Stimulated activated CD8-positive, alpha-beta memory T cell treated with anti-CD3 and anti-CD28 coated beads, Interleukin-7, amount 100 ng/mL, for 1 hour (primary cell): ENCODE measurements at places on chromosomes 1 and 21.

DNA sequence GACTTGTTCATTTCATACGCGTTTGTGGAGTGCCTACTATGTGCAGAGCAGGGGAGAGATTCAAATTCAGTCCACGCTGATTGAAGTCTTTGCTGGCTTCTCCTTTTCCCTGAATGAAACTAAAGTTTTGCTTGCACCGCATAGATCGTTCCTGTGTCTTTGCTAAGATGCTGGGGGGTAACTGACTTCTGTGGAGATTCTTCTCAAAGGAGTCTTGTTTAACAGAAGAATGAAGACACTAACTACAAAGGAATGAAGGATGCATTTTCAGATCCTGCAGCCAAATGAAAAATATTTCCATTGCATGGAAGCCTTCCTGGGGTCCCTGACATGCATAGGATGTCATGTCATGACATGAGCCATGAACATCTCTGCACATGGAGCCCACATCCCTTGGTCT is 26.9 kb upstream of the H6PD start:
- DNase-seq, result no peak

DNA sequence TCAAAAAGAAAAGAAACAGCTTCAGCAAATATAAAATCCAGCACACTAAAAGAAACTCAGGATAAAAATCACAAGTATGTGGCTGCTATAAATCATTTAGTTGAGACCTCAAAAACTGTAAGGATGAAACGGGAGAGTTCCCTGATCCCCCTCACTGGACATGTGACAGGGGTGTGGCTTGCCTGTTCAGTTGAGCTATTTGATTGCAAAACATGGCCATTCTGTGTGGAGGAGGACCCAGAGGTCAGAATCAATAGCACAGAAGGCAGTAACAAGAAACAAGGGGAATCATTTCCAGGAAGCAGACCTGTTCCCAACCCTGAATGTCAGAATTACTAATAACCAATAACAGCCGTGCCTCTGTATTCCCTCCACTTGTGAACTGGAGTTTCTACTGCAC is 27.9 kb downstream of the RBM11 start:
- DNase-seq, result no peak

DNA sequence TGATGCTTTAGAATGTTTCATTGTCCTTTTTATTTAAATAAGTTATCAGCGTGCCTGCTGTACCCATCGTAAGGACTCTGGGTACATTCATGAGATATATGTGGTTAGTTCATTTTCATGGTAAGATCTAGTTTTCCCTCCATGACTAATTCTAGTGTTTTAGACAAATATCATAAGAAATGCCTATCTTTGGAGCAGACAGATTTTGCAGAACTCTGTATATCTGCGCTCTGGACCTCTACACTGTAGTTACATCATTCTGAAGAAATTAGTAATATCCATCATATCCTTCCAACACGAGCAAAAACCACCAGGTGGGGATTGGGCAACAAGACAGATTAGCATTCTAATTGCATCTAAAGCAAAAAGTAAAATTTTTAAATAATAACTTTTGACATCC is 499.2 kb downstream of the SETD4 start:
- no peak for DNase-seq

DNA sequence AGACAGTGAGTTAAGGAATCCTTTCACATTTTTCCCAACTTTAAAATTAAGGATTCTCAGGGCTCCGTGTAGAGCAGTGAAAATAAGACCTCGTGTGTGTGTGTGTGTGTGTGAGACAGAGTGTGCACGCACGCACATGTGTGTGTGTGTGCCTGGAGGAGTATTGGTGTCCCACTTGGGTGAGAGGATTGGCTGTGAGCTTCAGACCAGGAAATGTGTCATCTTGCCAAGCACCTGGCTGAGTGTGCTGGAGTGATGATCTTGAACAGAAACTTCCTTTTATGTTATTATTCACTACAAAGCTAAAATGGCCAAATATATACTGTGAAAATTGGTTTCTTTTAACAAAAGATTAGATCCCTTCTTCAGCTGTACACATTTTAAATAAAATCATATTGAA is 35.2 kb upstream of the NTPCR start:
- no peak for DNase-seq

DNA sequence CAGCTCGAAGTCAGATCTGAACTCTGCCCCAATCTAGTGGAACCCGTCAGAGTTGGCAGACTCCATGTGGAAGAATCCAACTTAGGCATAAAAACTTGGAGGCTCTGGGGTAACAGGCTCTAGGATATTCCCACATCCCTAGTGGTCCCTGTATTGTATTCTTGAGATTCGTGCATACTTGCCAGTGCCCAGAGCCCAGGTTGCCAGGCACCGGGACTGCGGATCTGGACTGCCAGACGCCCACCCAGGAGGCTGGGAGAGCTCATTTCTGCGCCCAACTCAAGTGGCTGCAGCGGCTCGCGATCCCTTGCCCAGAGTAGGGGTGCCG is 1.1 kb downstream of the GRIK1 start:
- DNase-seq, result no peak

GRCh38 chr1:33178836-33179439 is 2.9 kb downstream of the TRIM62 start:
- DNase-seq, result no peak

GRCh38 chr1:26307363-26307781 is 936 bp upstream of the UBXN11 start:
- no peak for DNase-seq

DNA sequence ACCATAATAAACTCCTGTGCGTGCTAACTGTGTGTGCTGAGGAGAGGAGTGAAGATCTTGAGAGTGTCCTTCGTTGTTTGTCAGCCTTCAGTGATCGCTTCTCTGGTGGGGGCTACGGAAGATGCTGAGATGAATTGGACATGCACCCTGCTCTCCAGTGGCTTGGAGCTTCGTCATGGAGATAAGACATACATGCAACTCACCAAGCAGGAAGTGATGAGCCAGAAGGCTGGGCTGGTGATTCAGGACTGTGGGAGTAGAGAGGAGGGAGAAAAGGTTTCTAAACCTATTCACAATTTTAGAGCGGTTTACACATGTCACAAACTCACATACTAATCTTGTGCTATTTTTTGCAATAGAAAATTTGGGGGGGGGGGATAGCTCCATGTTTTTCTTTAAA is 128.9 kb upstream of the ADAR start:
- DNase-seq, result no peak

GRCh38 chr1:31878058-31878457 is 60.1 kb downstream of the PTP4A2 start:
- no peak for DNase-seq

DNA sequence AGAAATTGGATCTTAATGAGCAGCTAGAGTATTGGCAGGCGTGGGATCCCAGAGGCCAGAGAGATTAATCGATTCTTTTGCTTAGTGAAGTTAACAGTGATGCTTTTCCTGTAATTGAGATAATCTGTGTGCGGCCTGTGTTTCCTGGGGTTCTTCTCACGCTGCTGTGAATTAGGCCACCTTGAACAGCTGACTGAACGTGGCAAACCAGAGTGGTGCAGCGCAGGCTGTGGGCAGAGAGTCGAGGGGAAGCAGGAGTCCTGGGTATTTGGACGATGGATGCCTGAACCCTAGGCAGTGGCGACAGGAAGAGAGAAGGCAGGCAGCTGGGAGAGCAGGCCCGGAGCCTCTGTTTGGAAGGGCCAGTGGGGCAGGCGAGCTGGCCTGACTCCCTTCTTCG is 51.7 kb downstream of the RYR2 start:
- no peak for DNase-seq

- DNase-seq, result no peak
These were observed 84.3 kb downstream of the EXTL2 start for GRCh38 chr1:100810360-100810759.

DNA sequence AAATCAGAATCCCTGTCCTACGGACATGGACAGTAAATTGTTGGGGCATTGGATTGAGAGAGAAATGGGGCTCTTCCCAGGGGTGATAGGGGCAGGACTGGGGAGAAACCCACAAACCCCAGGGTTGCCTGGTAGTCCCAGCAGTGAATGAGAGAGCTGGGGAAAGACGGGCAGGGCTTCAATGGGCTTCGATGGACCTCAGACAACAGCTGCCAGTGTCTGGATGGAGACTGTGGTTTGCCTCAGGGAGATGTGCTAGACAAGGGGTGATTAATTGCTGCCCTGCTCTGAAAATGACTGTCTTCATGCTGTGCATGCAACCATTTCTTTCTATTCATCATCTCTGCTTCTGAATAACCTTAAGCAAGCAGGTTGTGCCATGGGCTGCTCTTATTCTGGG is 7.4 kb downstream of the GPR25 start:
- DNase-seq, result no peak

DNA sequence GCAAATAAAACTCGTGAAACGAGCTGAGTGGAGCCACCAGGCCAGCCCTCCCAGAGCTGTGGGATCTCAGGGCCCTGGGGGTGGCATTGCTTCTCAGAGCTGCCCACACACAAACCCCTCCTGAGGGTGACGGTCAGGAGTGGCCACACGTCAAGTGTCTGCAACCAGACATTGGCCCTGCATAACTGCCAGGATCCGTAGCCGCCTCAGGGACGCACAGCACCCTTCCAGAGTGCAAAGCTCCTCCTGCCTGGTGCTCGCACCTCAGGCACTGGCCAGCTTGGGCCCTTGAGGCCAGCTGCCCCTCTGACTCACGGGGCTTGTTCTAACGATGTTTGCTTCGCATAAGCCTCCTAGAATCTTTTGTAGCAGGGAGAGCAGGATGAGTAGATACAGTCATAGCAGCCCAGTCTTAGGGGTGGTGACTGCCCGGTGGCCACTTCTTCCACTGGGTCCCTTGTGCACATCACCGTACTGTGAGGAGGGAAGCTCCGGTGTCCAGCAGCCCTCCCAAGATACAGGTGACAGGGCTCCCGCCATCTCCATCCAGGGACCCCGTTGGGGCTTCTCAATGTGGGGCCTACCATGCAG is 5.0 kb downstream of the WNT3A start:
- DNase-seq, result no peak

GRCh38 chr1:54738244-54738643 is 22.6 kb downstream of the TTC4 start:
- DNase-seq, result no peak

DNA sequence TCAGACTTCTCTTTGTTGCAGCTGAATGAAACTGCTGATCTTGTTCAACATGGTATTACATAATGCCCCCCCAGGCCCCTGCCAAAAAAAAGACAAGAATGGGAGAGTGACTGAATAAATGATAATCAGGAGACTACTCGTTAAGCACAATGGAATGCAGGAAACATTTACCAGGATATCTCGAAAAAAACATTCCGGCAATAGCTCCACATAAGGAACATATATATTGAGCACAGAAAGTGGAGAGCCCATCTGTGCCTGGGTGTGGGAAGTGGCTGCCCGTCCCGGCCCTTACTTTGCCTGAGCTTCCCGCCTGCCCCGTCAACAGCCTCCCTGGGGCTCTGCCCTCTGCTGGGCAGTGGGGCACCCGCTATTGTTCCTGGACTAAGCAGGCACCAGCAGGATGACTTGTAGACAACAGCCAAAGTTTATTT is 13.3 kb downstream of the TRIM11 start:
- DNase-seq, result no peak

GRCh38 chr21:37335053-37335452 is 31.5 kb upstream of the DYRK1A start:
- no peak for DNase-seq

- no peak for DNase-seq
These were observed 26.1 kb downstream of the GPR3 start for GRCh38 chr1:27418326-27419185.

DNA sequence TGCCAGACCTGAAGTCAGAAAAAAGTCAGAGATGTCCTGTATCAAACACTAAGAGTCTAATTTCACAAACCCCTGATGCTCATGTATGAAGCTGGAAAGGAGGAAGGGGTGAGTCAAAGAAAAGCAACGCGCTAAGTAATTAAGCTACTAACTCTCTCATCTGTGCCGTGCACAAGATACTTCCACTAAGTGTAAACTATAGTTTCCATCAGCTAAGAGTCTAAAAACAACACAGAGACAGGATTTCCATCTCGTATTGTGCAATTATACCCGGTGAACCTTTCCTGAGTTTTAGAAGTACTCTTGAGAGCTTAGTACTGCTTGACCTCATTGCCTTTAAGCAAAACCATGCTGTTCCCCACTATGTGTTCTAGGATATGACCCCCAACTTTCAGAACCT is 19.0 kb downstream of the DNALI1 start:
- no peak for DNase-seq

DNA sequence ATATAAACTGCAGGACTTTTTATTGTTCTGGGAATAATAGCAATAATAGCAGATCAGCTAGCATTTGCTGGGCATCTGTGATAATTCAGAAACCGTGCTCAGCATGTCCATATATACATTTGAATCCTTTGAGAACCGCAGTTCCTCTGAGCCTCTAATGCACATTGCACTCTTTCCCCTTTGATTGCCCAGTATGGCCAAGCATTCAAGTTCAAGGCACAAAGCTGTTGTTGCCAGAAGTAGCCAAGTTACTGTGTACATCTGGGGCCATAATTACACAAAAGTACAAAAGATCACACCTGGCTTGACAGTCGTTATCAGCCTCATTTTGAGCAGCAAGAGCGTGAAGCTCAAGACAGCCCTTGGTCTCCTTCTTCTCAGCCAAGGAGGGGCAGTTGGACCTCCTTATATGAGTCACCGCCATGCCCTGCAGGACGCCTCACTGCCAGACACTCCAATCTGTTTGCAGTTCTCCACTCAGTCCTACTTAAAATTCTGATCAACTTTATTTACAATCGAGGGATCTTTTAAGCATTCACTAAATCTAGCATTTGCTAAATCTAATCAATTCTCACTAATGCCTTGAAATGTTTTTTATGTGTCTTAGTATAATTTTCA is 216.0 kb downstream of the SLC35F3 start:
- DNase-seq, result no peak

DNA sequence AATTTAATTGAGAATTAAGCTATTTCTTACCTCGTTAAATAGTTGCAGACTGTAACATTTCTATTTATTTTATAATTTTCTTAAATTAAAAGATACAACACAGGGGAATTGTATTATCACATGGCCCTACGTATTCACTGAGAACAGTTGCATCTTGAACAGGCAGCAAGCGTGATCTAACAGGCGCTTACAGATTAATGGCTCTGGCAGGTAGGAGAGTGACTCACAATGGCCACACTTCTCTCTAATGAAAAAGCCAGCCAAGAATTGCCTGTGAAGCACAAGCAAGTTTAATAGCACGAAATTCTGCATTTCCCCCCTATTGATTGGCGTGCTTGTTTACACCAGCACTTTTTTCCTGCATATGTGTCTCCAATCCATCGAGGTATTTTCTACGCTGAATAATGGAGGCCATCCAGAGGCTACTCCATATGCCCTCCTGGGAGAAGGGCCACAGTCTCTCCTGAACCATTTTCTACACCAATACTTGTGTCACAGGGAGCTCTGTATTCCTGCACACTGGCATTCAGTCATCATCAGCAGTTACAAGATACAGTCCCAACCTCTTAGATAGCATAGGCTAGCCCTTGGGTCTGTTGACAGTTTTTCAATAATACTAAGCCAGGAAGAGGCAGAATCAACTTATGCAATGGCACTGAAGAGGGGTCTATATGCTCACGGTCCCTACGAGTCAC is 150.6 kb upstream of the PLD5 start:
- DNase-seq, result no peak

- no peak for DNase-seq
These were observed 84.9 kb upstream of the SLC44A3 start for GRCh38 chr1:94734963-94735901.
